A549 treated with RU486 at 1 μM for 4 hours (cell line): ENCODE measurements at places on chromosomes 11 and 22. TPM values are rescaled to one million over a fixed set of nuclear protein-coding genes. Genes with fewer than 3 reads are reported as not detected.

The TSPAN32 gene
- total RNA-seq, result not detected in 5 replicates

The PKNOX2 gene
- total RNA-seq, result not detected in 5 replicates

The NCR3LG1 gene
- 1.5 to 3.5 TPM (median 2.6 TPM) in 5 replicates for total RNA-seq

The DDIAS gene
- total RNA-seq, result 7.6 to 20.8 TPM (median 17.9 TPM) in 5 replicates

The NNMT gene
- total RNA-seq, result 194 to 222 TPM (median 206 TPM) in 5 replicates

The HTR3A gene
- total RNA-seq, result not detected in 5 replicates

The FAM180B gene
- total RNA-seq, result 0.07 TPM in 1 of 5 replicates, not detected in the others

The OR8G5 gene
- not detected in 5 replicates for total RNA-seq

The SAC3D1 gene
- 35.9 to 63.7 TPM (median 56.6 TPM) in 5 replicates for total RNA-seq

The RIC3 gene
- 1.8 to 2.5 TPM (median 2.4 TPM) in 5 replicates for total RNA-seq

The TRIM34 gene
- total RNA-seq, result 2.7 to 5.1 TPM (median 3.9 TPM) in 5 replicates

The NXF1 gene
- total RNA-seq, result 45.5 to 57.5 TPM (median 52.4 TPM) in 5 replicates

The DERL3 gene
- total RNA-seq, result 0.36 to 1.3 TPM (median 0.61 TPM) in 5 replicates

The CDC45 gene
- 22.2 to 29.4 TPM (median 24.1 TPM) in 5 replicates for total RNA-seq

The ALX4 gene
- 4.1 to 6.0 TPM (median 5.2 TPM) in 5 replicates for total RNA-seq

The SYCE3 gene
- total RNA-seq, result 0.56 to 0.66 TPM (median 0.58 TPM) in 3 of 5 replicates, not detected in the others

The PTPRCAP gene
- 0.22 to 0.33 TPM (median 0.30 TPM) in 5 replicates for total RNA-seq

The ZNF215 gene
- total RNA-seq, result 1.1 to 1.5 TPM (median 1.2 TPM) in 5 replicates

The STK33 gene
- total RNA-seq, result 2.5 to 5.6 TPM (median 3.5 TPM) in 5 replicates

The TRPT1 gene
- total RNA-seq, result 16.8 to 27.5 TPM (median 24.3 TPM) in 5 replicates

The FOXRED2 gene
- total RNA-seq, result 12.1 to 17.3 TPM (median 15.4 TPM) in 5 replicates

The ANO9 gene
- total RNA-seq, result 0.61 to 1.6 TPM (median 1.2 TPM) in 5 replicates

The IL18 gene
- total RNA-seq, result 62.5 to 98.1 TPM (median 93.9 TPM) in 5 replicates

The RAB3IL1 gene
- total RNA-seq, result 10.2 to 13.2 TPM (median 12.8 TPM) in 5 replicates

The MAFF gene
- total RNA-seq, result 13.7 to 18.9 TPM (median 15.8 TPM) in 5 replicates

The APOL4 gene
- total RNA-seq, result not detected in 5 replicates

The LMO1 gene
- 1.8 to 3.4 TPM (median 3.3 TPM) in 5 replicates for total RNA-seq

The MS4A12 gene
- total RNA-seq, result not detected in 5 replicates

The LARGE2 gene
- total RNA-seq, result 1.4 to 3.5 TPM (median 2.6 TPM) in 5 replicates

The PRPF19 gene
- 159 to 198 TPM (median 187 TPM) in 5 replicates for total RNA-seq

The GAS2 gene
- total RNA-seq, result 0.41 to 1.2 TPM (median 0.72 TPM) in 5 replicates

The YAP1 gene
- 43.4 to 55.1 TPM (median 49.7 TPM) in 5 replicates for total RNA-seq

The OR51M1 gene
- not detected in 5 replicates for total RNA-seq

The POU2AF2 gene
- total RNA-seq, result not detected in 5 replicates

The CRYBA4 gene
- not detected in 5 replicates for total RNA-seq

The BRSK2 gene
- 5.1 to 8.3 TPM (median 6.4 TPM) in 5 replicates for total RNA-seq

The MAJIN gene
- not detected in 5 replicates for total RNA-seq

The OR52J3 gene
- total RNA-seq, result not detected in 5 replicates

The FIBIN gene
- total RNA-seq, result not detected in 5 replicates

The ANO5 gene
- 0.89 to 1.8 TPM (median 1.7 TPM) in 5 replicates for total RNA-seq
